ENCODE measurements at places on chromosomes 4 and X.

DNA sequence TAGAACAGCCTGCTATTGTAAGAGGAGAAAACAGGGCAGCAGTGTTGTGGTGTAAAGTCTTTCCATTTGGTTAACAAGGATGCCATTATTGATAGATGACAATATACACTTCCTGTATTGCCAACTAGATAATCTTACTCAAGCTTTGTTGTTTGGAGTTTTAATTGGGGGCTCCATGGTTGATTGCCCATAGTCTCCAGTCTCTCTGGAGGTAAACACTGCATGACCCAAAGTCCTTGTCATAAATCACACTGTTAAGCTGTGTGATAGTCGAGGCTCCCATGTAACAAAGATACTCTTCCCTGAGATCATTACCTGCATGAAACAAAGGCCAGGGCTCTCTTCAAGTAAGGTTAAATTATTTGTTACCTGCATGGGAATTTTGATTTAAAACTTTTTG, 394.6 kb downstream of the C4orf33 start:
- no peak for DNase-seq

GRCh38 chrX:17032351-17032750, 85.9 kb downstream of the REPS2 start:
- DNase-seq = no peak

DNA sequence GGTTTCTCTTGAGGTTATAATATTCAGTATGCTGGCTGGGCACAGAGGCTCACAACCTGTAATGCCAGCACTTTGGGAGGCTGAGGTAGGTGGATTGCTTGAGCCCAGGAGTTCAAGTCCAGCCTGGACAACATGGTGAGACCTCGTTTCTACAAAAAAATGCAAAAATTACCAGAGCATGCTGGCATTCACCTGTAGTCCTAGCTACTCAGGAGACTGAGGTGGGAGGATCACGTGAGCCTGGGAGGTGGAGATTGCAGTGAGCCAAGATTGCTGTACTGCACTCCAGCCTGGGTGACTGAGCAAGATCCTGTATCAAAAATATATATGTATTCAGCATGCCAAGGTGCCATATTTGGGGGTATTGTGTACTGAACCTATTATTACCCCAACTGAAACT, 552.5 kb downstream of the ADGRL3 start:
- no peak for DNase-seq

GRCh38 chr4:6453688-6453990, 18.8 kb downstream of the PPP2R2C start:
- no peak for DNase-seq

DNA sequence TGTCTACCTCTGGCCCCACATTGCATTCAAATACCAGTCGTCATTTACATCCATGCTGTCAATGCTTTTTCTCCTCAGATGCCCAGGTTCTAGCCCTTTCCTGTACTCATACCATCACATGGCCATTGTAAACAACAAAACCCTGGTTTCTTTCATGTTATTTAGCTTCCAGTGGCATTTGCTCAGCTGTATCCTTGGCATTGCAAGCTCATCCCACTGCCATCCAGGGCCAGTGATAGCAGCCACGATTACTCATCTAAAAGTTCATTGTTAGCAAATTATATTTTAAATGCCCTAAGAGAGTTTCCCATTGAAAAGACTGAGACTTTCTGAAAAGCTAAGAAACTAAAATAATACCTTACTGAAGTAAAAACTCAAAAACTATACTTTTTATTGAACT, 34.0 kb downstream of the VEGFC start:
- no peak for DNase-seq

DNA sequence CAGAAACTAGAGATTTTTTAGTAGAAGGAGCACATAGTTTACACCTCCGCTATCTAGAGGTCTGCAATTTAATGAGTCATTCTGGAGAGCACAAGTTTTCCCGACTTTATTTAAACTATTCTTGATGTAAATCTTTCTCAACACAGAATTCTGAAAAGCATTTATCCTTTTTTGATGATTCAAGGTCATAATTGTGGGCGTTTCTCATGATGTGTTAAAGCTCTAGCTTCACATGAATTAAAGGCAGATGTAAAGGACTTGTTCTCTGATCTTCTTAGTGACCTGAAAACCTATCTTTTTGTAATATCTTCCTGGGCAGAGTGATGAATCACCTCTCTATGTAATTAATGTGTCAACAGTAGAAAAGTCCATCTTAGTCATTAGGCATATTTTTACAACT, 128.8 kb downstream of the COMMD8 start:
- DNase-seq = no peak

DNA sequence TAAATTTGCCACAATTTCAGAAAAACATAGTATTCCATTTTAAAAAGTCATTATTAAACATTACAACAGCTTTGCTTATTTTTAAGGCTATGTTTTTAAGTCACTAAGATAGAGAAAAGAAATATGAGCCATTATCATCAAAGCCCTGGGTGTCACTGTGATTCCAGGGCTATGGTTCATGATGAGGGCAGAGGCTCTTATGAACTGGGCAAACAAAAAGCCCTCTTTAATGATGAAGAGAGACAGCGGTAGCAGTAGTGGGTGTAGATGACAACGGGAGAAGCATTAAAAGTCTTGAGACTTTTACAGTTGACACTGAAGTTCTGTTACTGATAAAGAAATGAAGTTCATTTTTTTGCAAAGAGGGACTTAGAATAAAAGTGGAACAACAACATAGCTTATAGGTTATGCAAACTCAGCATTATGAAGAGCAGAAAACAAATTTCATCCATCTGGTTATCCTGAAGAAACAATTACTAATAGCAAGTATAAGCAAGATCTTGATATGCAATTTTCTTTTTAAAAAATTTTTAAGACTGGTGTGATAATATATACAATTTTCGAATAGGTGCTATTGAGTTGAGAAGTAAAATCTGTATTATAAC, 202.7 kb upstream of the ETNPPL start:
- DNase-seq = no peak

DNA sequence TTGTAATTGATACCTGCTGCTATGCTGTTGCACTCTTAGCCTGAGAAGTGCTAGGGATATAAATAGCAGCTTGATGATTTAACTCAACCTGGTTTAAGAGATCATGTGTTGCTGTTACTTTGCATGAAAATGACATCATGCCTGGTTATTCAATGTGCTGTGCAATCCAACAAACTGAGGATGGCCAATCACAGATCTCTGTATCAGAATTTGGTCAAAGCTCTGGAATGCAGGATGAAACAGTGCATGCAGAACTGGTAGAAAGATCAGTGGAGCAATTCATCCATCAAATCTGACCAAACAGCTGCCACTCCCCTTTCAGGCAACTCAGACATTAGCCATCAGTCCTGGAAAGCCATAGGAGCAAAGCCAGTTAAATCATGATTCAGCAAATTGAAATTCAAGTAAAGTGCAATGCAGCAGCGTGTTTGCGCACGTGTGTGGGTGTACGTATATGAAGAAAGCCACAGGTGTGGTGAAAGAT, 160.3 kb upstream of the RASGEF1B start:
- DNase-seq = no peak

- no peak for DNase-seq
Measured at GRCh38 chr4:148091896-148092295, 350.3 kb downstream of the NR3C2 start.

DNA sequence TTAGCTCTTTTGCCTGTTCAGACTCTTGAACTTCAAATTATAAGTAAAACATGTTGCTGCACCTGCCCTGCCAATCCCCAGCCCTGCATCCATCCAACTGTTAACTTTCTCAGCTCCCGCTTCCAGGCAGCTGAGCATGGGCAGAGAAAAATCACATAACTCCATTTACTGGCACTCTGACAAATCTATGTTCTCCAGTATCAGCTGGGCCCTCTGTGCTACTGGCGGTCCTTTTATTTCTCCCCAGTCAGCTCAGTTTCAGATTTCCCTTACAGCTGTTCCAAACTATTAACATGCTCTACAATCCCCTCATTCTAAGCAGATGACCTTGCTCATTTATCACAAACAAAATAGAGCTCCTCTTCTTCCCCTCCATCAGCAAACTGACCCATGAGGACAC, 240.4 kb upstream of the TET2 start:
- DNase-seq = no peak

- no peak for DNase-seq
Measured at GRCh38 chr4:109649872-109650271, 53.4 kb downstream of the CASP6 start.

DNA sequence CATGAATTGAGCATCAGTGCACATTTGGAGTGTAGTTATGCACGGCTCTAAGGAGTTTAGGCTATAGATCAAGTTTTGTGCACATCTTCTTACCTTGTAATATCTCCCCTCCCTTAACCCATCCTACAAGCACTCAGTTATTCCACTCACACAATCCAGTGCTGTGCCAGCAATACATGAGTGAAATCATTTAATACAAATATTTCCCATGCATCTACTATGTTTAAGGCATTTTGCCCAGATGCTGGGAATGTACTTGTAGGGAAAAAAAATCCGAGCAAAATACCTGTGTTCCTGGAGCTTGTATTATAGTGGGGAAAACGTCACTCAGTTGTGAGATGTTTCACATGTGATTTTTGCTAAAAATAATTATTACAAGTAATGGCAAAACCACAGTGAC, 191.6 kb upstream of the LDB2 start:
- DNase-seq = no peak

DNA sequence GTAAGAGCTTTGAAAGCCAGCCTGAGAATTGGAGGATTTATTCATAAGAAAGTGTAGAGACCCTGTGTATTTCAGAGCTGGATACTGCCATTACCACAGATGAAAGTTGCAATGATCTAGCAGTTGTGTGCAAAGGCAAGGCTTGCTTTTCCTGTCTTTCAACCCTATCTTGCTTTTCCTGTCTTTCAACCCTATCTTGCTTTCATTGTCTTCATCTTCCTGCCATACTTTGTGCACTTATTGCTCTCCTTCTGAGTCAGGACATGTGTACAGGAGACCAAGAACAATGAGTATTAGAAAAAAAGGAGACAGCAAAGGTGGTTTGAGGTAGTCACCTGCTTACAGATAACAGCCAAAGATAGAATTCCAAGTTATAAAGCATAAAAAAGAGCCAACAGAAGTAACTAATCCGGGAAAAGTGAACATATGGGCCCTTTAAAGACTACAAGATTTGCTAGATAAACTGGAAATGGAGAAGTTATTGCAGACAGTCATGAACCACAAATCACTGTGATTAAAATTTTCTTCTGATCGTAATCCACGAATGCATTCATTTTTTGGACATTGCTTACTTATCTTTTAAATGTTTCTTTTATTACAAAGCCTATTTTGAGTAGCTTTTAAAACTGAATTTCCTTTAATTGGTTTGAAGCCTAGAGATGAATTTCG, 17.2 kb downstream of the C1QTNF7 start:
- no peak for DNase-seq

- no peak for DNase-seq
Measured at GRCh38 chrX:20681683-20682082, 415.0 kb upstream of the RPS6KA3 start.

DNA sequence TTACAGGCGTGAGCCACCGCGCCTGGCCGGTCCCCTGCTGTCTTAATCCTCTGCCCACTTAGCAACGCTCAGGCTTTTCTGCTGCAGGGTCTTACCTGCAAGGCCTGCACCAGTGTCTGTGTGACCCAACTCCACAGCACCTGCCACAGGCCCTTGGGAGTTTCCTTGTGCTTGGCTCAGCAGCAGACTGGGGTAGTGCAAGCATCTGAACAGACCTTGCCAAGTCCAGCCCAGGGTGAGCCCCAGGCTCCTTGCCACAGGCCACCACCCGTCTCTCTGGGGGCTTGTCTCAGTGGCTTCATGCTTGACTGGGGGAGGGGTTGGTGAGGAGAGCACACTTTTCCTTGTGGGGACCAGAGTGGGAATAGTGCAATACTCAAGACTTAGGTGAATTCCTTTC, 87.0 kb downstream of the FAM193A start:
- DNase-seq = no peak

DNA sequence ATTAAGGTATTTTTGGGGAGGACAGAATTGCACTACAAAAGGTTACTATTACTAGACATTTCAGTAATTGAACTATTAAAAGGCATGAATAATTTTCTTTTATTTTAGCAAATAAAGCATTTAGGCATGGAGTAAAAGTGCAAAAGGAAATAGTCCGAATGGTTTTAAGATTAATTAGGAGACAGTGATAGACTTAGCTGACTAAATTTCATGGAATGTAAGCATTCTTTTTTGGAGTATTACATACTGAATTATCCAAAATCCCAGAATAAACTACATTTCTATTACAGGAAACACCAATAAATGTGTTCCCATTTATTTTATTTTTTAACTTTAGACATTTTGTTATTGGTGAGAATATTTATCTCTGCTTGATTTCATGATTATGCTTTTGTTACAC, 30.7 kb upstream of the MAP9 start:
- no peak for DNase-seq

DNA sequence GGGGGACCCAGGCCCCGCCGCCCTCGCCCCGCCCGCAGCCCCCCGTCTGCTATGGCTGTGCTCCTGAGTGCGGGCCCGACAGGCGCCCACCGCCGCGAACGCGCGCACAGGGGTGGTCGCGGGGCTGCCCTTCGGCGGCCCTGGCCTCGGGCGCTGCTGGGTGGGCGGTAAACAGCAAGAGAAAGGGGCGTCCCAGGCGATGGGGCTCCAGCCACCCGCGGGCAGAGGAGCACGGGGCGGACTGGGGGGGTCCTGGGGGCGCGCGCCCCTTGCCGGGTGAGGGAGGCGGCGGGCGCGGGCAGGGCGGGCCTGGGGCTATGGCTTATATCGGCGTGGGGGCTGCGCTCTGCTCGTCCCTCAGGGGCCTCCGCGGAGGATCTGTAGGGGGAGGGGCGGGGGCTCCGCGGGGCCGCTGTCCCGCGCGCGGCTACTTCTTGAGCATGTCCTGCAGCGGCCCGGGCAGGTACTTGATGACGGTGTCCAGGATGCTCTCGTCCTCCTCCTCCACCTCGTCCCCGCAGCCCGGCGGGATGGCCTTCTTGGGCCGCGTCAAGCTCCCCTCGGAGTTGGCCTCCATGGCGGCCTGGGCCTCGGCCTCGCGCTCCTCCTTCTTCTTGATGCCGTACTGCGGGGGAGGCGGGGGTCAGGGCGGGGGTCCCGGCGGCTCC, 39.7 kb downstream of the CPLX1 start:
- DNase-seq = no peak

- no peak for DNase-seq
Measured at GRCh38 chrX:82412858-82413257, 1095.2 kb upstream of the POU3F4 start.

DNA sequence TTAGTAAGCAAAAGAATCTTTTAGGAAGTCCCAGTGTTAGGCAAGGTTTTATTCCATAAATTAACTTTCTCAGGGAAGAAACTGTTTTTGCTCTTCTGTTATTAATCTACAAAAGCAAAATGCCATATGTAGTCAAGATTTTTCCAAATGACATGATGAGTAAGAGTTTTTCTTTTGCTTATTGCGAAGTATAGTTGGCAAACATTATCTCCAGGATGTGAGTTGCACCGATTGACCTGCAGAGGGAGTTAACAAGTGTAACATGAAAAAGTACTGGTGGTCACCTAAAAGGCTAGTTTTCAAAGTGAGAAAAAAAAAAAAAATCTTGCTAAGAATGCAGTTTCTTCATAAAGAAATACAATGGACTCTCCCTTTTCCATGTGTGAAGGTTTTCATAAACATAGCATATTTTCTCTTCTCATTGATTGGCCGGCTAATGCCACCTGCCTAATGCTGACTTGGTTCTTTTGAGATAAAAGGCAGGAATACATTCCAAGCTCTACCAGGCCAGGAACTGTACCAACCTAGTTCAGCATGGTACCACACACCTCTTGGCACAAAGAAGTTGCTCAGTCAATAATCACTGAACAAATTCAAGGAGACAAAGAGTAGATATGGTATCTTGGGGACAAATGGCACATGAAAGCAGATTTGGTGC, 100.2 kb downstream of the LNX1 start:
- no peak for DNase-seq
